NCI-H1930 (cell line): ENCODE measurements at places on chromosomes 1 and 21.

DNA sequence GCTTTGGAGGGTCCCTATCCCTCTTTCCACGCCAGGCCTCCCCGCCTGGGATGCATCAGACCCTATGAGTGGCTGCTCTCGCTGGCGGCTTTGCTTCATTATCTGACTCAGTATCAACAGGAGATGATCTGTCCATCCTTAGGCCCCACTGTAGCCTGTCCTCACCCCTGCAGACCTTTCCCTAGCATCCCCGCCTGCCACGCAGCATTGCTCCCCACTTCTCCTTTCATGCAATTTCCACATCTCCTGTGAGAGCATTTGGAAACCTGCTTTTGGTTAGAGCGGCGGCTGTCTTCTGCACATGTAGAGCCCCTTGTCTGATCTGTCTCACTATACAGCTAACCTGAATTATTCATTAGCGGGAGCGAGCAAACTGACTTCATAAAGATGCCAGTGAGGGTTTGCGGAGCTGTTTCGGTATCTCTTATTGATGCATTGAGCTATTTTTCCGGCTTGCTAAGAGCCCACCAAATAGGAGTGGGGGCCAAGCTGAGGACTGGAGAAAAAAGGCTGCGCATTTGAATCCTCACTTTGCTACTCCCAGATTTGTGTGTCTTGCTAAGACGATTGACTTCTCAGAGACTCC lies 40.0 kb upstream of the ATP2B4 start:
- no peak for DNase-seq

DNA sequence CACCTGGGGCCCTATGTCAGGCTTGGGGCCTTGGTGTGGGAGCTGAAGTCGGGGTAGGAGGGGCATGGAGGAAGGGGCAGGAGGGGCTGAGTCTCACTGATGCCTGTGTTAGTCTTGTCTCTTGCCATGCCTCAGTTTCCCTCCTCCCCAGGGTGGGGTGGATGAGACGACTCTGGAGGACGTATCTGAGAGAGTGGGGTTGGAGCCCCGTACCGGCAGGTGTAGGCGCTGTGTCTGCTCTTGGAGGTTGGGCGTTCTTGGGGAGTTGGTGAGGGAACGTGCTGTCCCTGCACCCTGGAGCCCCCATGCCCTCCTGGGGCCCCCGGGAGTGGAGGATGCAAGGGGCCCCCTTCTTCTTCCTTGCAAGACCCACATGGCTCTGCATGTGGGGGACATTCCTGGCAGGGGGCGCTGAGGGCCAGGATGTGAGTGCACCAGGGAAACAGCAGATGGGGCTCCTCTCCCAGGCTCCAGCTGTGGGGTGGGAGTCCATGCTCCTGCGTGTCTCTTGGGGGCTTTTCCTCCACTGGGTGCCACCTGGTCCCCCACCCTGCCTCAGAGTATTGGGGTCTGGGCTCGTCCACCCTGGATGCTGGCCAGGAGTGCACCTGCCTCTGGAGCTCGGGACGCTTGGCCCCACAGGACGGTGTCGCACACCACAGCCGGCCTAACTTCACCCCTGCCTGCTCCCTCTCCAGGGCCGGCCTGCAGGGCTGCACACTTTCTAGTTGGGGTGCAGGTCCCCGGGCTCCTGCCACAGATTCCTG lies 1.4 kb upstream of the TNFRSF14 start:
- DNase-seq: no peak

- no peak for DNase-seq
Measured at GRCh38 chr1:112689842-112690237, 15.4 kb downstream of the MOV10 start.

- DNase-seq: no peak
Measured at GRCh38 chr1:2073382-2074230, 23.4 kb downstream of the PRKCZ start.

DNA sequence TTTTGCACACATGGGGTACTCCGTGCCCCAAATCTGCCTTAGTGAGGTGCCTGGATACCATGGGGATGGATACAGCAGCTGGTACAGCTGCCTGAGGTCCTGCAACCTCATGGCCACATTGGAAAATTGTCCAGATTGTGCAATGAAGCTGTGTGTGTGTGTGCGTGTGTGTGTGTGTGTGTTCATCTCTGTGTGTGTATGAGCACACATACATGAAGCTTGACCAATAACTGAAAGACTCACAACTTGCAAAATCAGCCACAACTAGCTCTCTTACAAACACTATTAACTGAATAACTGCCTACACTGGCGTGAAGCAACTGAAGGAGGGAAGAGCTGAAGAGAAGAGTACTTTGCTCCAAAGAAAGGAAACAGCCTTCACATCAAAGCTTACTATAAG lies 78.1 kb downstream of the ERG start:
- no peak for DNase-seq

GRCh38 chr1:32247452-32247851 lies 430 bp downstream of the FAM167B start:
- DNase-seq: no peak

GRCh38 chr1:117051224-117052064 lies 8.7 kb upstream of the TTF2 start:
- no peak for DNase-seq

DNA sequence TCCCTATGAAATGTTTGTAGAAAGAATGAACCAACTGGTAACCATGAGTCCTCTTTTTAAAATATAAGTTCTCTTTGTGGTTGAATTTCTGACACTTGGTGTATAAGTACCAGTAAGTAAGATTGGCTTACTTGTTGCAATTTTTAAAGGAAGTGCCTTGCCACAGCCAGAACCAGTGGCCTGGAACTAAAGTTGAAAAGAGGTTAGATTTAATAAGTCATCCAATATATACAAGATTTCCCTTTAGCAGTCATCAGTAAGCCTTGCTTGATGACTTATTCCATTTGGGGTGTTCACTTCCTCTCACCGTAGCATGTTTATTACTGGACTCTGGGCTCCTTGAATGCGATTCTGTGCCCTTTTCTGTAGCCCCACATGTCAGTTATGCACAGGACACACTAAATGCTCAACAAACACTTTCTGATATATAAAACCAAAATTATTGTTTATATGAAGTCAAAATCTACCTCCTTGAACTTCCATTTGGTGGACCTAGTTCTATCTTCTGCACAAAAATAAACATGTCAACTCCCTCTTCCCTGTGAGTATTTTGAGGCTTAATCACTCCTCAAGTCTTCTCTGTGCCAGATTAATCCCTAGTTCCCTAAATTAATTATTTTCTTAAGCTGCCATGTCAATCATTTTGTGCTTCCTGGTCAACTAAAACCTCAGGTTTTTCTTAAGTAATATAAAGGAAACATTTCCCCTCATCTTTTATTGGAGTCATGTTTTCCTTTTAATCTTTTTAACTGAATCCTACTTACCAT lies 218.1 kb downstream of the ST6GALNAC3 start:
- no peak for DNase-seq

DNA sequence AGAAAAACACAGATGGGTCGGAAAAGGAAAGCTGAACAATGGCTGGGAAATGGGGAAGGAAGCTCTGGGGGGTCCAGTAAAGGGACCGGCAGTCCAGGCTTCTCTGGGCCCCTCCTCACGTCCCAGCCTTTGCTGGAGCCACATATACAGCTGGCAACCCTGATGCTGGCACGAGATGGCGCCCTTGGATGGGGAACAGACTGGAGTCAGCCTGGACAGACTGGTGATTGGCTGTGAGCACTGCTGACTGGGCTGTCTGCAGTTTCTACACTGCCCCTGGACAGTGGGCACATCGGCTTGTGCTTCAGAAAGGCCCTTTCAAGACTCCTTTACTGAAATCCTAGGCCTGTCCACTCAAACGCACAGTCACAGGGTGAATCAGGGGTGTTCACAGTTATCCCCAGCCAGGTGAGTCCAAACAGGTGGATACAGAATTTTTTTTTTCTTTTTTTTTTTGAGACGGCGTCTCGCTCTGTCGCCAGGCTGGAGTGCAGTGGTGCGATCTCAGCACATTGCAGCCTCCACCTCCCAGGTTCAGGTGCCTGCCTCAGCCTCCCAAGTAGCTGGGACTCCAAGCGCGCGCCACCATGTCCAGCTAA lies 31.1 kb upstream of the ZBTB40 start:
- DNase-seq: peak; percentile 67

- DNase-seq: no peak
Measured at GRCh38 chr1:117879284-117879683, 50.1 kb downstream of the GDAP2 start.

GRCh38 chr1:209929751-209930150 lies 8.3 kb upstream of the SYT14 start:
- DNase-seq: no peak

DNA sequence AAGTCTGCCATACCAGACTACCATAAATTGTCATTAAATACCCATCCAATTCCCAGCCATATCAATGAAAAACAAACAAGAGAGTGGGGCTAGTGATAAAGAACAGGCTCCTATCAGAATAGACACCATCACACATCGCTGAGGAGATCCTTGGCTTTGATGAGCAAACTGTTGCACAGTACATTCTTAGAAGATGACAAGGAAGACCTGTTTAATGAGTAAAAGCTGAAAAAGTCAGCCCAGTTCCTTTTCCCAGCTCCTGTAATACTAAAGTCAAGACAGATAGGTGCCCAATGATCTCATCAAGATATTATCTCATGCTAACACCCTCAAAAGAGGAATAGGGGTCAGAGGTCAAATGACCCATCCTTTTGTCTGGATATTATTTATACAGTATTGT lies 164.5 kb upstream of the COA6 start:
- DNase-seq: no peak

DNA sequence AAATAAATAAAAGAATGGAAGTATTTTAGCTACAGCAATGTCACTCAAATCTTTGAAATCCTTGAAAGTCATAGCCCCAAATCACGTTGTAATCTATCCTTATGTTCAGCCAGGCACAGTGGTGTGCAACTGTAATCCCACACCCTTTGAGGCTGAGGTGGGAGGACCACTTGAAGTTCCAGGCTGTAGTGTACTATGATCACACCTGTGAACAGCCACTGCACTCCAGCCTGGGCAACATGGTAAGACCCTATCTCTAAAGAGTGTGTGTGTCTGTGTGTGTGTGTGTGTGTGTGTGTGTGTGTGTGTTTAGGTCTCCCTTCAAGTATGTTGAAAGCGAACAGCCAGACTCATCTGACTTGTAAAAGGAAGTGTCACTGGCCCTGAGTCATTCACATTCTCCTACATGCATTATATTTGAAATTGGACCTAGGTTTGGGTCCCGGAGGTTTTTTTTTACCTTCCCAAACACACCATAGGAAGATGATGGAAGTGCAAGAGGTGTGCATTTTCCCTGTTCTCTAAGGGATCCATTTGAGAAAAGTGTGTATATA lies 50.1 kb downstream of the ZNF281 start:
- DNase-seq: no peak

- peak; percentile 11 for DNase-seq
Measured at GRCh38 chr1:2801535-2802291, at the start of gene TTC34. TSS of gene TTC34 (minus strand) at chr1:2801693. CDS start at chr1:2800827, 866 bp downstream.

- DNase-seq: no peak
Measured at GRCh38 chr1:62321446-62321845, 2.2 kb upstream of the KANK4 start.

DNA sequence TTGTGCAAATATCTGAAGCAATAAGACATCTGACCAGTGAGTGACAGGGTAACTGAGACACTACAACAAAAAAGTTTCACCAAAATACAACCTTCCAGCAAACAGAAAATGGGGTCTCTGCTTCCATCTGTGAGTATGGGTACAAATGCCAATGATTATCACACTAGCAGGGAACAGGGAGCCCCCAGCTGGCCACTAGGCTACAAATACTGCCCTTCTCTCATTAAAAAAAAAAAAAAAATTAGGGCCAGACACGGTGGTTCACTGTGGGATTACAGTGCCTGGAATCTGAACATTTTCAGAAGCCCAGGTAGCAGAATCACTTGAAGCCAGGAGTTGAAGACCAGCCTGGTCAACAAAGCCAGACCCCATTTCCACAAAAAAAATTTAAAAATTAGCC lies 48.4 kb upstream of the EDARADD start:
- no peak for DNase-seq

- DNase-seq: no peak
Measured at GRCh38 chr1:223219318-223219635, 76.2 kb upstream of the TLR5 start.

DNA sequence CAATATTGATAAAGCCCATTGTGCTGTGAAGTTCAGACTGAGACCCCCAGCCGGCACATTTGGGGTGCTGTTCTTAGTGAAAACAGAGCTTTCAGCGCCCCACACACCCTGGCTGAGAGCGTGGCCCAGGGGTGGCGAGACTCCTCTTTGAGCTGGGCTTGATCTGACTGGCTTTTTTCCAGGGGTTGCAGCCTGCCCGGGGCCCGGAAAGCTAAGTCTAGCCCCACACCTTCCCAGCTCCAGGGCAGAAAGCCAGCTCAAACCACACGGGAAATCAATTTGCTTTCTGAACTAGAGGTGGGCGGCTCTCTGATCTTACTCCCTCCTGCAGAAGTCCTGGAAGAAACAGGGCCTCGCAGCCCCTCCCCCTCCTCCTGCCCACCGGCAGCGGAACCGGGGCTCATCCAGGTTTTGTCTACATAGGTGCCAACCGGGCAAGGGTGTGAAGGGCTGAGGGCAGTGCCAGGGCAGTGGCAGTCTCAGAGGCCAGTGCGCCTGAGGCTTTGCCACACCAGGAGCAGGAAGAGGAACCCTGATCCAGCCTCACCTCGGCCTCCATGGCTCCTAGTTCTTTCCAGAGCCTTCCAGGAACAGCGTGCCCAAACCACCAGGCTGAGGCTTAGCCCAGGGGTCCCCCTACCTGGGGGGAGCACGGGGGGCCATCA lies 155.3 kb downstream of the NPHP4 start:
- no peak for DNase-seq

GRCh38 chr1:93992954-93993353 lies 83.7 kb upstream of the GCLM start:
- DNase-seq: no peak

- no peak for DNase-seq
Measured at GRCh38 chr1:46481961-46482360, 7.7 kb upstream of the DMBX1 start.

- no peak for DNase-seq
Measured at GRCh38 chr1:159970932-159971342, 16.9 kb upstream of the SLAMF9 start.

- no peak for DNase-seq
Measured at GRCh38 chr1:202593845-202594244, 116.4 kb downstream of the SYT2 start.

DNA sequence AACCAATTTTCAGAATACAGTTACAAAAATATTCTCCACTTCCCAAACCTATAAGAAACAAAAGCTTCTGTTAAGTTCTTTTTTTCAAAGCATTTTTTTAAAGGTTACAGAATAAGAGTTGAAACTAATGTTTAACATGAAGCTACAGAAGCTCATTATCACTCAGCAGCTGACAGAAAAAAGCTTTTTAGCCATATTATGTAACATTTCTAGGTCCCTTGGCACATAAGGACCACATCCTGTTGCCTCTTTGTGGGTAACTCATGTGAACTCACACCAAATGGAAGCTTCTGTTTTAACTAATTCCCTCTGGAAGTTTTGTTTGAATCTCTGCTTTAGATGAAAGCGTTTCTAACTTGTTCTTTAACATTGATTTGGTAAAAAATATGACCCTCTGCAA lies 242.5 kb upstream of the TMPRSS15 start:
- peak; percentile 30 for DNase-seq
